ENCODE measurements at places on chromosomes 5 and 9. TPM values are rescaled to one million over a fixed set of nuclear protein-coding genes. Genes with fewer than 3 reads are reported as not detected.

- DNase-seq, result peak; percentile 60
Observed at GRCh38 chr9:78261403-78262001, 25.6 kb downstream of the CEP78 start.

The NME5 gene
- 7.1 TPM for total RNA-seq

GRCh38 chr5:98839469-98840383, 66.3 kb downstream of the RGMB start:
- DNase-seq, result peak; percentile 33

GRCh38 chr5:168925160-168925559, 346.0 kb upstream of the PANK3 start:
- no peak for DNase-seq

GRCh38 chr9:89843591-89843990, 238.8 kb downstream of the GADD45G start:
- DNase-seq, result no peak

DNA sequence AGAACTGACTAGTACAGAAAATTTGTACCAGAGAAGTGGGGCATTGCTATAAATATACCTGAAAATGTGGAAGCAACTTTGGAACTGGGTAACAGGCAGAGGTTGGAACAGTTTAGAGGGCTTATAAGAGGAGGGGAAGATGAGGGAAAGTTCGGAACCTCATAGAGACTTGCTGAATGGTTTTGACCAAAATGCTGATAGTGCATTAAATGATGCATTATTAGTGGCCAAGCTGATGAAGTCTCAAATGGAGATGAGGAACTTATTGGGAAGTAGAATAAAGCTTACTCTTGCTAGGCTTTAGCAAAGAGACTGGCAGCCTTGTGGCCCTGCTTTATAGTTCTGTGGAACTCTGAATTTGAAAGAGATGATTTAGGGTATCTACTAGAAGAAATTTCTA, 189.8 kb downstream of the FGF10 start:
- DNase-seq, result no peak

The RNF183 gene
- 0.80 TPM for total RNA-seq

DNA sequence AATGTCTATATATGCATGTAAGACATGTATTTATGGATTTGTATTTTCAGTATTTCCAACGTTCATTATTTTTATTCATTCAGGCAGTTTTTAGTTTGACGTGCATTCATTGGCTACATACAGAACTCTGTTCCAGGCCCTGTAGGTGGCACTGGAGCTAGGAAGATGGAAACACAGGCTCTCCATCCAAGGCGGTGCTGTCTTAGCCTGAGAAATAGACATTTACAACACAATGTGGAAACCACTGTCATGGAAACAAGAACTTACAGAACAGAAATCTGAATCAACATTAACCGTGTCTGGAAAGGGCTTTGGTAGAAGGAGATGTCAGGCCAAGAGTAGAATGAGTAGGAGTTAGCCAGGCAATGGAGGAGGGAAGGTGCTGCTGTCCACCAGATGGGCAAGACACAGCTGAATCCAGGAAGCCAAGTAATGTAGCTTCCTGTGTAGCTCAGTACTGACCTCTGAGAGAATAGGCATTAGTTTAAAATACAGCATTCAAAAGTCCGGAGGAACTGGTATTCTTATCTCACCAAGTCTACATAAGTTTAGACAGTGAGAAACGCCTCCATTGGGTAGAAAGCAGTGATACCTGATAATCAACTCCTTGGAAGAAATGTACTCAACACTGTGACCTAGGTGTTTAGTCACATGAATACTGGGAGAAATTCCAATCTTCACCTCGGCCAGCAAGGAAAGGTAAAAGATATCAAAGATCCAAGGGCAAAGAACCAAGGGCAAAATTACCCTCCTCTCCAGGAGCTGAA, 388.6 kb upstream of the CDH6 start:
- peak; percentile 76 for DNase-seq

- DNase-seq, result no peak
Observed at GRCh38 chr5:143143973-143144372, 259.5 kb downstream of the NR3C1 start.

GRCh38 chr5:149724130-149724840, 5.8 kb upstream of the PPARGC1B start:
- no peak for DNase-seq

DNA sequence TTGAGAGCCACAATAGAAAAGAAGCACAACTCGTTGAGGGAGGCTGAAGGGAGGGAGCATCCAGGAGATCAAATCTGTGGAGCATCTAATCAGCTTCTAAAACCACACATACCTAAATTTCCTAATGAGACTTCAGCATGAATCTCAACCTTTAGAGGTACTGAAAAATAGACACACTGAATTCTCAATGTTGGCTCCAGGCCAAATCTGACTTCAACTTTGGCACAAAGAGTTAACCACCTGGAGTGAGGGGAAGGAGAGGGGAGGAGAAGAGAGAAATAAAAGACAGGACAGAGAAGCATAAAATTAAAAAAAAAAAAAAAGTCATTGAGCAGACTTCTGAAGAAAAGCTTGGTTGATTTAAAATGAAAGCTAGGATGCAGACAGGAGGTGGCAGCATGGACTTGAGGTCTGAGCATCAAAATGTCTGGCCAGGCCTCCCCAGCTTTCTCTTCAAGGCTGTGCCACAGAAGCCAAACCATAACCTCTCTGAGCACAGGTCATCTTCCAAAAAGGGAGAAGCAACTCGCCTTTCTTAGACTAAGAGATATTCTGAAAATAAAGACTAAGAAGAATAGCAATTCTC, 205.6 kb downstream of the DENND1A start:
- DNase-seq, result peak; percentile 35

GRCh38 chr5:66647146-66647856, 51.1 kb downstream of the MAST4 start:
- DNase-seq, result peak; percentile 36

The TLR4 gene
- 2.1 TPM for total RNA-seq

- DNase-seq, result peak; percentile 42
Observed at GRCh38 chr5:169628892-169629291, 8.2 kb upstream of the DOCK2 start.

The CATSPER3 gene
- total RNA-seq, result not detected

DNA sequence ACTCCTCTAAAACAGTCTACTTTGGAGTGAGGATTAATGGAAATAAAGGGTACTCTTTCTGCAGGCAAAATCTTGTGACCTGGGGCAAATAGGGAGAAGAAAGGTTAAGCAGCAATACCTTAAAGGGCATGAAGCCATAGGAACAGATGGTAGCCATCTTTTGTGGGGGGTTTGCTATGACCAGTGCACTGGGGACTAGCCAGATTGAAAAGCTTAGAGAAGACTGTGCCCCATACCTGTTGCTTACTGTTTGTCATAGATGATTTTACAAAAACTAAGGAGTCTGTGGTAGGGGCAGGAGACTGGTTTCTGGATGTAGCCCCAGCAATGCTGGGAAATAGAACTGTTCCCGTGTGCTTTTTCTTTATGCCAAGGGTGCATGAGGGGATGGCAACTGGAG, 58.6 kb downstream of the PAM start:
- DNase-seq, result no peak

DNA sequence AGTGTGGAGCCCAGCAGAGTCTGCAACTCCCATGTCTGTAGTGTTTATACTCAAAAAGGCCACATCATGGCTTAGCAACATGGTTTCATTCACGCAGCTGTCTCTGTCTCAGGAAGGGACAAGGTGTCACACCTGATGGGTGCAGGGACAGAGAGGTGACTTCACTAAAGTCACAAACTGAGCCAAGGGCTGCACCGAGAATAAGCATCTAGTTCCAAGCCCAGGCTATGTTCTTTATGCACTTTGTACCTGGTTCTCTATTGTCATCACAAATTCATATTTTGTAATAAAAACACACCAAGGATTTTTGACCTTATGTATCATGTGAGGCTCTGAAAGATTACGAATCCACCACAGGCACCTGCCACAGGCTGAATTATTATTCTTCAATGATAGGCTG, 64.9 kb upstream of the STK32A start:
- DNase-seq, result no peak

DNA sequence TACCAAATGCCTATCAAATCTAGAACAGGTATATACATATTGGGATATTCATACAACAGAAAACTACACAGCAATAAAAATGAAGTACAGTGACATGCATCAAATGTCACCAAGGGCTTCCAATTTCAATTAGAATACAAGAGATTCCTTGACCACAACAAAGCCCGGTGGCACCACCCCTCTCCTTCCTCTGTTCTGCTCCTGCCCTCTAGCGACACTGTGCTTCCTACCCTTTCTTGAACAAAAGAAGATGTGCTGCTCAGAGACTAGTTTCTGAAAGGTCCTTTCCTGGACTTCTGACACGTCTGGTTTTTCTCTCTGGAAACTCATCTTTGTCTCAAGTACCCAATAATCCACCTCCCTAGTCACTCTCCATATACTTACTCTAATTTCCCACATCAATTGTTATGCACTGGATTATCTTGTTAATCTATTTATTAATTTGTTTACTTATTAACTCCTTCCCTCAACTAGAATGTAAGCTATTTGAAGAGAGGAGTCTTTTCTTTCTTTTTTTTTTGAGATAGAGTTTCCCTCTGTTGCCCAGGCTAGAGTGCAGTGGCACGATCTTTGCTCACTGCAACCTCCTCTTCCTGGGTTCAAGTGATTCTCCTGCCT, 70.4 kb upstream of the CTSV start:
- DNase-seq, result peak; percentile 63

DNA sequence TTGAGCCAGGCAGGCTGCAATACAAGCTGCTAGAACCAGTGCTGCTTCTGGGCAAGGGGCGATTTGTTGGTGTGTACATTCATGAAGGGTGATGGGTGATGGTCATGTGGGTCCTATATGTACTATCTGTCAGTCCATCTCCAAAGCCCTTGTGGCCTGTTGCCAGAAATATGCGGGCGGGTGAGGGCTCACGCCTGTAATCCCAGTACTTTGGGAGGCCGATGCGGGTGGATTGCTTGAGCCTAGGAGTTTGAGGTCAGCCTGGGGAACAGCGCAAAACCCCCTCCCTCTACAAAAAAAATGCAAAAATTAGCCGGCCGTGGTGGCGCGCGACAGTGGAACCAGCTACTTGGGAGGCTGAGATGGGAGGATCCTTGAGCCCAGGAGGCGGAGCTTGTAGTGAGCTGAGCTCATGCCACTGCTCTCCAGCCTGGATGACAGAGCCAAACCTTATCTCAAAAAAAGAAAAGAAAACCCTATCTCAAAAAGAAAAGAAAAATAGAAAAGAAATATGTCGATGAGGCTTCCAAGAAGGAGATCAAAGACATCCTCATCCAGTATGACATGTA, 45.0 kb upstream of the KLF4 start:
- DNase-seq, result no peak

DNA sequence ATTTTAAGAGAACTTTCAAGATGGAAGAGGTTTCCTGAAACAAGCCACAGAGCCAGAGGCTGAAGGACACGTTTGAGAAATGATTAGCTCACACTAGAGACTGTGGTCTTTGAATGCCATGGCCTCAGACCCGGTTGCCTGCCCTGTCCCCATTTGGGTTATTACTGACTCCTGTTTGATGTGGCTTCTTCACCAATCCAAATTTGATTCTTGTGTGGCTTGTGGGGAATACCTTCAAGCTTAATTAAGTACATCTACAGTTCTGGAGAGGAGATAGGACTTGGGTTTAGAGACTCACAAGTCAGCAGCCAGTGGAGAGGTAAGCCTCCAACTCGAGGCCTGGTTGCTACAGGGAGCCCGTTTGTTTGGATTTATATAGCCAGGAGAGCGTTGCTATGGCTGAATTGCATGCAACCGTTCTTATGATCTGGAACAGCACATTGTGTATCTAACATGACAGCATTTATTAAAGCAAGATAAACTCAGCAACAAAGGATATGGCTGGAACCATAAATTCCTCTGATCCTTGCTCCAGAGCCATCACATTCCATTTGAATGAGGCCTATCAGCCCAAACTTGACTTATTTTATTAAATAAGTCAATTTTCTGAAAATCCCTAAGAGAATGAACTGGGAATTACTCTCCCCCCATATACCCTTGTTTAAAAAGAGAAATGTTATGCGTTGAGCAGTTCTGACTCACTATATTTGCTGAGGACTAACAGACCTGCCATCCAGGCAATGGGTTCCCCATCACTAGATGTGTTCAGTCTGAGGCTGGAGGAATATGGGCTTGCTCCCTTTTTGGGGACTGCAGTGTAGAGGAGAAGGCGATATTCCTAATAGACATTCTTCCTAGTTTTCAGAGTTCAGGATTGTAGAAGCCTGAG, 88.4 kb upstream of the TNFSF8 start:
- DNase-seq, result peak; percentile 31

- no peak for DNase-seq
Observed at GRCh38 chr9:17398350-17398749, 180.5 kb upstream of the SH3GL2 start.

GRCh38 chr9:73050065-73050816, 97.4 kb upstream of the ALDH1A1 start:
- DNase-seq, result no peak

The NEURL1B gene
- 1.6 TPM for total RNA-seq

- DNase-seq, result no peak
Observed at GRCh38 chr9:114003758-114004157, 74.3 kb downstream of the AMBP start.

GRCh38 chr9:109309282-109309681, 11.6 kb downstream of the EPB41L4B start:
- DNase-seq, result no peak

GRCh38 chr9:71936066-71936465, 24.6 kb downstream of the C9orf85 start:
- no peak for DNase-seq

GRCh38 chr9:135810806-135811575, 96.4 kb downstream of the CAMSAP1 start:
- DNase-seq, result no peak

DNA sequence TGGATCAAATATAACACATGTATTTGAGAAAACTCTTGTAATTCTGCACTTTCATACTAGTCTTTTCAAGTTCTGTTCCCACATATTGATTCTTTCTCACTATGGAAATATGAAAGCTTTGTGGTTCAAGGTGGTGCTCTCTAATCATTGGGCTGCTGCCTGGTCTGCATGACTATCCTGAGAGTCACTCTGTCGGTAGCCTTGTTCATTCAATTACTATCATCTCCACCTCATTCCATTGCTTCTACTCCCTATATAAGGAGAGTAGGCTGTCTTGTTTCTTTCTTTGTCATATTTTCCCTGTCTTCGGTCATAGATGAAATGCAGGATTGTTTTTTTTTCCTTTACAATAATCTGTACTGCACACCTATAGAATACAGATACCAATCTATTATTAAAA, 341.4 kb upstream of the ACTBL2 start:
- DNase-seq, result peak; percentile 93

The NMUR2 gene
- not detected for total RNA-seq

DNA sequence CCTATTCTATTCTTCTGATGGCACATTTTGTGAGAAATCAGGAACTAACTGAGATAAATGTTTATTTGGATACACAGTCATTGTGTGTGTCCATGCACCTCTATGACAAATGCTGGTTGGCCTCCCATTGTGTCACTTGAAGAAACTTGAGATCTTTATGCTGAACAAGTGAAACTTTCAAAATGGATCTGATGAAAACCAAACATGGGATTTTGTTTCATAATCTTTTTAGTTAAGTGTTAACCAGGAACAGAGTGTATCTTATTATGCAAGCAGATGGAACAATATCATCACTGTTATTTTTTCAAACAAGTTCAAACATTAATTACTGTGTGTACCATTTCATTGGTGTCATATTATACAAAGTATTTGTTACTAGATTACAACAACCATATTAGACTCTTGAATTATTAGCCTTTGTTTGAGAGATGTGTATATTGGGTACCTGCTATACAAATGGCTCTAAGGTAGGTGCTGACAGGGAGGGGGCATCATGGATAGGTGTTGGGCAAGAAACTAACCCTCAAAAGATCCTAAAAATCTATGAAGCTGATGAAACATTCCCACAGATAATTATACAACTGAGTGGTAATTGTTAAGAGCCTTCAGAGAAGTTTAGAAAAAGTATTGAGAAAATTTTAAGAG, 159.8 kb downstream of the PALM2AKAP2 start:
- peak; percentile 26 for DNase-seq

Data from renal cortical epithelial cell (primary cell).